ENCODE measurements at places on chromosomes 2 and 18. TPM values are rescaled to one million over a fixed set of nuclear protein-coding genes. Genes with fewer than 3 reads are reported as not detected.

Gene FANCL
- 11.4 TPM for total RNA-seq

Gene POTEJ
- not detected for total RNA-seq

Gene GPR45
- total RNA-seq: not detected

Gene RNF125
- 34.1 TPM for total RNA-seq

Gene PAIP2B
- 2.6 TPM for total RNA-seq

Gene SATB2
- 0.05 TPM for total RNA-seq

Gene KIAA2012
- total RNA-seq: not detected

Measured in activated naive CD4-positive, alpha-beta T cell treated with anti-CD3 and anti-CD28 coated beads, Interleukin-2, amount 10 ng/mL, durations not matched to agents 5 hours and 36 hours (primary cell).